KG1 (cell line): ENCODE measurements at places on chromosomes 16 and 17.
A peak's percentile ranks its signal among the peaks of the same experiment; 100 is the strongest.

DNA sequence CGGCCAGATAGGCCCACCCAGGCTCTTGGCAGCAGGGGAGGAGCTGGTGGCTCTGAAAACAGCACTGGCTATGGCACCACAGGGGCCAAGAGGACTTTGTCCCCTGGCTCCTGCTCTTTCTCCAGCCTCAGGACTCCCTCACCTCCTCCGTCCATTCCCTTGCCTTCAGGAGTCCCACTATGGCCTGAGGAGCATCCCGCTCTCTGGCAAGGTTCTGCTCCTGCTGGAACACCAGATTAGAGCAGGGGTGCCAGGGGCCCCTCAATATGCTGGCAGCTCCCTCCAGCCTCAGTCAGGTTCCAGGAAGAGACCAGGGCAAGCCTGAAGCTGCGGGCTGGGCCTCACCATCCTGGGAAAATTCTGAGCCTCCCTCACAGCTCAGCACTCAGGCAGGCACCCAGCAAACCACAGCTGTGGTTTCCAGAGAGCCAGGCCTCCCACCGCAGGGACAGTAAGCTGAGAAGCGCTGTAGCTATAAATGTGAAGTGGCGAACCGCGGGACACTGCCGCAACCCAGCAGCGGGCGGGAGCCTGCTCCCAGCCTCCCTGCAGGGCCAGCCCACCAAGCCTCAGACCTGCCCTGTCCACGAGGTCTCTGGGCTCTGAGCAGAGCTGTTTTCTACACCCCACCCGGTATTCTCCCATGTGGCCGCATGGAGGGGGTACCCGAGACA is 25.7 kb downstream of the C17orf100 start:
- no peak for DNase-seq

GRCh38 chr16:68607443-68607842 is 37.7 kb upstream of the CDH3 start:
- DNase-seq = no peak

- DNase-seq = peak; percentile 42
Measured at GRCh38 chr16:17224879-17225281, 245.9 kb downstream of the XYLT1 start.

GRCh38 chr17:43366891-43367736 is 31.7 kb upstream of the ARL4D start:
- DNase-seq = no peak

- no peak for DNase-seq
Measured at GRCh38 chr16:86844695-86845094, 266.3 kb downstream of the FOXL1 start.

DNA sequence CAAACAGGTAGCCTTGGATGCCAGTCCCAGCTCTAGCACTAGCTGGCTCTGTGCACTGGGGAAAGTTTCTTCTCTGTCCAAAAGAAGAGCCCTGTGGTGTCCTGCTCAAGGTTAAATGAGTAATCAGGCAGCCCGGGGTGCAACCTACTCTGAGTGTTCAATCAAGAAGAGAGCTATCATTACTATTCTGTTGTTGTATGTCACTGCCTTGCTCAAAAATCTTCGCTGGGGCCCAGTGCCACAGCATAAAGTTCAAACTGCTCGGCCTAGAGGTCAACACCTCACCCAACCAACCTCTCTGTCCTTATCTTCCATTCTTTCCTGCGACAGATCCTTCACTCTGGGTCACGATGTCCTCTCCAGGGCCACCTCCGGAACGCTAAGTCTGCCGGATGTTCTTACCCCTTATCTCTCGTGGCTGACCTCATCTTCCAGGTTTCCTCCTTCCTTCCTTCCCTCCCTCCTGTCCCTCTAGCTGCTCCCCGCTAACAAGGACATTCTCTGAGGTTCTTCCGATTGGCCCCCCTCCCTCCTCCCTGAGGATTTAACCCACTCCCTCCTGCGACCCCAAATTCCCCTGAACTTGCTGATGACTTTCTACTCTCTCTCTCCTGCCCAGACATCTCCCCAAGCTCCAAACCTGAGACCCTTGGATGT is 4.4 kb downstream of the FDXR start:
- DNase-seq = no peak

- DNase-seq = no peak
Measured at GRCh38 chr17:76869496-76870376, 1.5 kb downstream of the MGAT5B start.

DNA sequence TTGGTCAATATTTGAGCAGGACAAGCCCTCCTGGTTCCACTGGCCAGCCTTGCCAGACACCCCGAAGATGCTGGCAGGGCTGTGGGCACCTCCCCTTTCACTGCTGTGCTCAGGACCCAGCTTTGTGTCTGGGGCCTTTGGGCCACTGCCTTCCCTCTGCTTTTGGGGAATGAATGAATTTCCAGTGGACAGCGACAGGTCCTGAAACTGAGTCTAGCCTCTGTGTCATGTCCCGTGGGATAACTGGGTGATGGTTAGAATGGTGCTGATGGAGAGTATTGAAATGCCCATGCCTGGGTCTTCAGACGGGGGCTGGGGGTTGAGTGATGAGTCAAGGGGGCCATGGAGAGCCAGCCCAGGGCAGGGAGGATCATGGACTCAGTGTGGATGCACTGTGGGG is 135.8 kb downstream of the FOXL1 start:
- no peak for DNase-seq

- no peak for DNase-seq
Measured at GRCh38 chr17:64423881-64424280, 25.0 kb upstream of the MILR1 start.
